ENCODE measurements at places on chromosomes 12 and 14.

GRCh38 chr14:99506276-99506675 is 25.1 kb downstream of the CCNK start:
- no peak overlapping the region for H3K4me3 ChIP-seq
- H3K27me3 ChIP-seq: no peaks in the 10 kb centered on the region
- no peaks in the 10 kb centered on the region for H3K4me1 ChIP-seq
- no peak overlapping the region for H3K27ac ChIP-seq
- no peak for DNase-seq
- H3K36me3 ChIP-seq: peaks cover 74% of the 10 kb centered on the region

- no peaks in the 10 kb centered on the region for H3K27me3 ChIP-seq
- H3K4me1 ChIP-seq: peaks cover 12% of the 10 kb centered on the region
- no peak overlapping the region for H3K4me3 ChIP-seq
Observed at GRCh38 chr12:24724814-24725213, 224.1 kb downstream of the BCAT1 start.

DNA sequence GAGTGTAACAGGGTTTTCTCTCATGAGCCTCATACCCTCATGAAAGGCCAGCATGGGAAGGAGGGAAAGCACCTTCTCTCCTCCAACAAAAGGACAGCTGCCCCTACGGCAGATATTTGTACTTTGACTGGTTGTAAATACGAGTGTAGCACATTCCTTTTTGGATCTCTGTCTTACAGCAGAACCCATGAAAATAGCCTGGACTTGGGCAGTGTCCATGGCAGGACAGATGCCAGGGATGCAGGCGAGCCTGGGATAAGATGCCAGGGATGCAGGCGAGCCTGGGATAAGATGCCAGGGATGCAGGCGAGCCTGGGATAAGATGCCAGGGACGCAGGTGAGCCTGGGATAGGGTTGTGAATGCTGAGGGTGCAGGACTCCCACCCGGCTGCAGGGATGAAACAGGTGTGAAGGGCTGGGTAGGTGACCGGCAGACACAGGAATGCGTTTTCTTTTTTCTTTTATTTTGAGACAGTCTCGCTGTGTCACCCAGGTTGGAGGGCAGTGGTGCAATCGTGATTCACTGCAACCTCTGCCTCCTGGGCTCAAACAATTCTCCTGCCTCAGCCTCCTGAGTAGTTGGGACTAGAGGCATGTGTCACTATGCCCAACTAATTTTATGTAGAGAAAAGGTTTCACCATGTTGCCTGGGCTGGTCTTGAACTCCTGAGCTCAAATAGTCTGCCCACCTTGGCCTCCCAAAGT is 120.0 kb downstream of the BEGAIN start:
- H3K4me3 ChIP-seq: no peak overlapping the region
- H3K27ac ChIP-seq: no peak overlapping the region
- no peaks in the 10 kb centered on the region for H3K27me3 ChIP-seq
- DNase-seq: no peak
- no peaks in the 10 kb centered on the region for H3K36me3 ChIP-seq
- H3K4me1 ChIP-seq: no peaks in the 10 kb centered on the region

GRCh38 chr12:124392667-124393413 is 97.9 kb downstream of the RFLNA start:
- H3K27ac ChIP-seq: peak overlapping the region; percentile 56
- DNase-seq: peak; percentile 57
- no peak overlapping the region for H3K4me3 ChIP-seq
- H3K27me3 ChIP-seq: no peaks in the 10 kb centered on the region

DNA sequence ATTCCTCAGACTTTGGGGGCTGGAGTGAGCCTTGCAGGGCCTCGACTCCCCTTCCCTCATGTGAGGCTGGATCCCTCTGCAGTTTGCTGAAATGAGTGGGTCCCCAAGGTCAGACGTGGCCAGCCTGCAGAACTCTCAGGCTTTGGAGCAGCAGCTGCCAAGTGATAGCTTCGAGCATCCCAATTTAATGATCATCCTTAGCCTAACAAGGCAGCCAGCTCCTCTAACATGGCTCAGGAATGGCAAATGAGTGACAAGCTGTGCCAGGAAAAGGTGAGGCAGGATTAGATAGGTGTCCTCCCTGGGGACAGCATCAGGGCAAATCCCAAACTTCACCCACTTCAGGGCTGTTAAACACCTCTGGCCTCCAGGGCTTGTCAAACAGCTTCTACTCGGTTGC is 130.7 kb upstream of the PWP1 start:
- H3K27me3 ChIP-seq: no peaks in the 10 kb centered on the region
- no peaks in the 10 kb centered on the region for H3K36me3 ChIP-seq

DNA sequence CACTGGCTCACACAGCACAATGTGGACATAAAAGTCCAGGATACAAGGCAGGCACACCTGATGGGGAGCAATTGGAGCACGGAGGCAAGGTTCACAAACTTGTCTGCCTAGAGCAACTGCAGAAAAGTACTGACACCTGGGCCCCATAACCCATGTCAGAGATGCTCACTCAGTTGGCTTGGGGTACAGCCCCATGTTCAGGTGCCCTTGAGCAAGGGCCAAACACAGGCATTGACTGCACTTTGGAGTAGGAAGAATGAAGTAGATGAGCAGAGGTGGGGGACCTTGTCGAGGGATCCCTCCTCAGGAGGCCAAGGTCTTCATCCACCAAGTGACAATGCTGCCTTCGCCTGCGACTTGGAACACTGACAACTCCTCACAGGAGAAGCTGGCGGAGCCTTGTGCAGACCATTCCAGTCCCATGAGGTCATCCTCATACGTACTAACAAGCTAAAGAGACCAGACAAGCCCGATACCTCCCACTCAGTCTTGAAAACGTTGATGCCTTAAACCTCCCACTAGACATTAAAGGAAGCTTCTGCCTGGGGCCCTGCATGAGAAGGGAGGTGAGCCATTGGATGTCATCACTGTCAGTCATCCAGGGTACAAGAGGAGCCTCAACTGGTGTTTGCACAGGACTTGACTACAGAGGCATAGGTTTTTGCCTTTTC is 42.5 kb upstream of the C14orf180 start:
- H3K4me3 ChIP-seq: no peak overlapping the region
- peak; percentile 32 for DNase-seq
- H3K4me1 ChIP-seq: no peaks in the 10 kb centered on the region
- H3K27me3 ChIP-seq: peaks cover 10% of the 10 kb centered on the region
- H3K36me3 ChIP-seq: no peaks in the 10 kb centered on the region

DNA sequence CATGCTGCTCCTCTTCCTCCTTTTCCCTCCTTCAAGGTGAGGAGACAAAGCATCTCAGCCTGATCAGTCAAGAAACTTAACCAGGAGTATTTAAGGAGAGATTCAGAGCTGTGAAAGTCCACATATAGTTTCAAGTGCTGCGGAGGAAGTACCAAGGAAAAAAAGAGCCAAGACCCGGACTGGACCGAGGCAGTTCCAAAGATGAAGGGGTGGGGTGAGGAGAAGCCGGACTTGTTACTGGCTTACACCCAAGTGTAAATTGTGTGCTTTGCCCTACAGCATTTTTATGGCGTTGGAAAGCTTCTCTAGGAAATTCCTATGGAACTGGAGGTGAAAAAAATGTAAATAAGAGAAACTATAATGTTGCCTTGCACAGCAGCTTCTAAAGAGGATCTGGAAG is 263.1 kb downstream of the GRIN2B start:
- H3K27me3 ChIP-seq: no peaks in the 10 kb centered on the region
- no peak for DNase-seq
- no peak overlapping the region for H3K4me3 ChIP-seq
- no peak overlapping the region for H3K27ac ChIP-seq
- H3K36me3 ChIP-seq: no peaks in the 10 kb centered on the region
- H3K4me1 ChIP-seq: no peaks in the 10 kb centered on the region

DNA sequence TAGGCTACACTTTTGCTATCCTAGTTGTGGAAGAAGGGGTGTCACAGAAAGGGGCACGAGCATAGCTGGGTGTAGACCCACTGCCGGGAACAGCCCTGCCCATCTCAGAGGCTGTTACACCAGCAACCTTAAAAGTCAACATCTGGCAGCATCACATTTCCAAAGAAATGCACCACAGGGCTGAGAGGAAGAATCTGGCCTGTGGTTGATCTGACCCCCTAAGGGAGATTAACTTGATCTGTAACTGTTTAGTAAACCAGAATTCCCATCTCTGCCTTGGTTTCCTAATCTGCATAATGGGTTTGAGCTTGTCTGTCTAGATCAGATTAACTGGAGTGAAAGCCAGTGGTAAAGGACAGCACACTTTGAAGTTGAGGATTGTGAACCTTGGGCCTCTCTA is 1.3 kb downstream of the LRP1-AS start:
- H3K4me3 ChIP-seq: no peak overlapping the region
- no peaks in the 10 kb centered on the region for H3K27me3 ChIP-seq
- no peak for DNase-seq
- H3K27ac ChIP-seq: no peak overlapping the region
- peaks cover 17% of the 10 kb centered on the region for H3K36me3 ChIP-seq

Data from A673 (cell line).